Activated T-cell treated with anti-CD3 and anti-CD28 coated beads, Interleukin-2, amount 50 U/mL, for 4 hours (primary cell): ENCODE measurements at places on chromosomes 5 and 9. TPM values are rescaled to one million over a fixed set of nuclear protein-coding genes. Genes with fewer than 3 reads are reported as not detected.

Gene PCDHA12
- total RNA-seq = not detected

- no peak for DNase-seq
Measured at GRCh38 chr5:40043916-40044315, 619.1 kb upstream of the DAB2 start.

DNA sequence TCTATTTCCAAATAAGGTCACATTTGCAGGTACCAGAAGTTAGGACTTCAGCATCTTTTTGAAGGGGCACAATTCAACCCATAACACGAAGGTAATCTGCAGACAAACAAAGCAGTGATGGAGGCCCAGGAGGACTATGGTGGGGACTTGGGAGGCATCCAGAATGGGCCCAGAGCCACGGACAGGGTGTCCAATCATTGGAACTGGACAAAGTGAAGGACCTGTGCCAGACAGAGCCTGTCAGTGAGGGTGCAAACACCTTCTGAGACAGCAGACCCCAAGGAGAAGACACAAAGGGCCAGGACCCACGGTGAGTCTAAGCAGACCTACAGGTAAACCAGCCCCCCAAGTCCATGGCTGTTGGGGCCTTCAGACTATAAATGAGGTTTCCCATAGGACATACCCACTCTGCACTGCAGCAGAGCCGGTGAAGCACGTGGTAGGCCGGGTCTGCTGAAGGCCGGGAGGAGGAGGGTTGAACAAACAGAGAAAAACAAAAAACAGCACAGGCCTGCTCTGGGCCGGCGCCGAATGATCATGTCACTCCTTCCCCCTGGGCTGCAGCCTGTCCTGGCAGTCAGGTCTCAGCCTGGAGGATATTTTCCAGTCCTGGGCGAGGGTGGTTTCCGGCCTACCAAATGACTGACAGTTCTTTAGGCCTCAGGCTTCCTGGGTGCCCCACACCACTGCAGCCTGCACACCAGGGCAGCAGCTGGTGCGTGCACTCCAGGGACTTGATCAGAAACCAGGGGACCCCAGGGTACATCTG lies 84.4 kb downstream of the COL23A1 start:
- DNase-seq = no peak

GRCh38 chr5:144254552-144254951 lies 83.9 kb downstream of the KCTD16 start:
- no peak for DNase-seq

- no peak for DNase-seq
Measured at GRCh38 chr5:58016877-58017276, 443.0 kb downstream of the PLK2 start.

Gene FBN2
- total RNA-seq = 0.26 TPM

DNA sequence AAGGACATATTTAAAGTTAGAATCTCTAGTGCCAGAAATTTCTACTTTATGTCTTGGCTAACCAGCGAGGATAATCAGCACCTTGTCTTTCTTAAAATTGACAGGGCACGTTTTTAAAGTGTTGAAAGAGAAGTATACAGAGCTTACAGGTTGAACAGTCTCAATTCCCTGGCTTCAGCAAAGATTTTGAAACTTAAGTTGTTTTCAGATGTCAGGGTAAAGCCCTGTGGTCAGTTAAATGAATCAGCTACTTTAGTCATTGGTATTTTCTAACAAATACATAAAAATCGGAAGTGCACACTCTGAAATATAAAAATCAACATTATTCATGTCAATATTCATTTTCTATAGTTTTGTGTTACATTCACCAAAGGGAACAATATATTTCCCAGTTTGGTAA lies 29.1 kb downstream of the SNCAIP start:
- no peak for DNase-seq

DNA sequence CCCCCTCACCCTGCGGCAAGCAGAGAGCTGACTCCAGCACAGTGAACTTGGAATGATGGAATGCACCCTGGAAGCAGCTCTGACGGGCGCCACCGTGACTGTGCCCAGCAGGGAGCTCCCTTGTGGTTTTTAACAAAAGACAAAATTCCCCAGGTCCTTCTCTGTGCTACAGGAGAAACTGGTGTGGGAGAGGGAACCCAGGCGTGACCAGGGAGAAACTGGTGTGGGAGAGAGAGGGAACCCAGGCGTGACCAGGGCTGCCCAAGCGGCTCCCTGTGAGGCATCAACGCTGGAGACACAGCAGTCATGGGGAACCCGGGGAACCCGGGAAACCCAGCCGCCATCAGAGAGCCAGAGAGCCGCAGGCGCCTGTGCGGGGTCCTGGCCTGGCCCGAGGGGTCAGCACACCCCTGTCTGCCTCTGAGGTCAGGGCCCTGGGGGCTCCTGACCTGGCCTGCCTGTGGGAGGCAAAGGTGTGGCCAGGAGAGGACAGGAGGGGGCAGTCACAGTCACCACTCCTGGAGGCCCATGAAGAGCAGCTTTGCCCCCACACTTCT lies 3.1 kb upstream of the AHRR start:
- no peak for DNase-seq

Gene SLC6A19
- total RNA-seq = not detected

DNA sequence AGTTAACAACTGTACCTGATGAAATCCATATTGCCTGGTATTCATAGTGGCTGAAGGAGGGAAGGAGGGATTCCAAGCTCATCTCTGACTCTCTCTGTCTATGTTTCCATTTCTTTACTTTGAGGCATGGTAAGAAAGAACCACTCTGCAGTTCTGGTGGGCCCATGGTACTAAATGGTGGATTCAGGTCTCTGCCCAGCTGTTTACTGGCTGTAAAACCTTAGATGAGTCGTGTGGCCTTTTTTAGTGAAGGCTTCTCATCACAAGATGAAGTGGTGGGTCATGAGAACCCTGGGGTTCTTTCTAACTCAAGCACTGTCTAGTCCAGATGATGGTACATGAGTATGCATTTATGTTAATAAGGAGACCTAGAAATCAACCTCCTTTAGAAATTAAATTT lies 49.7 kb downstream of the ZNF366 start:
- DNase-seq = no peak

DNA sequence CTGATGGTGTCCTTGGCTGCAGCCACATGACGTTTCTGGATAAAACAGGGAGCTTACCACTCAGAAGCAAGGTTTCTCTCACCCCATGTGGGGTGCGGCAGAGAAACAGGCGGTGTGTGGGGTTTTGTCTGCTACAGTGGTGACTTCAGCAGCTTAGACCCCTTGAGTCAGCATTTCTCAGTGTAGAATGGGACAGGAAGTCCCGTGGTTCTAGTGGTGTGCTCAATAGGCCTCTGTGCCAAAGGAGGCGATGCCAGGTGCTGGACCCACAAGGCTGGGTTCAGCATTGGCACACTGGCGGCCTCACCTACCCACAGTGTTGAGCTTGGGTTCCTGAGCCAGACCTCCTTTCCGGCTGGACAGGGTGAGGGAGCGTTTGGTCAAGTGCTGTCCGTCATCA lies 125.2 kb upstream of the SMIM23 start:
- no peak for DNase-seq

DNA sequence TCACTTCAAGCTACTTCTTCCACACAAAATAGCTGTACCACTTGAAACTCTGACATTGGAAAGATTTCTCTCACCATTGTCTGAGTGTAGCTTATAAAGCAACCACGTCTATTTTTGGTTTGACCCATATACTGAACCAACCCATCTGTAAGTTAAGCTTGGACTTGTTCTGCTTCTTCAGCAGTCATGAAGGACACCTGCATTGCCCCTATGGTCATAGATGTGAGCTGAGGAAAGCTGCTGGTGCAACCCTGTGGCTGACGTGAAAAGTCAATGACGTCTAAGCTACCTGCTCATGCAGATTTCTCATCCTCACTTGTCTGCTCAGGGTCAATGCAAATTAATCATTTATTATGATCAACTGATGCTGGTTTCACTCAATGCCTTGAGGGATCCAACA lies 417.4 kb downstream of the CETN3 start:
- no peak for DNase-seq

- no peak for DNase-seq
Measured at GRCh38 chr5:173319646-173320045, 8.6 kb downstream of the STC2 start.

Gene PCDHB7
- total RNA-seq = not detected

DNA sequence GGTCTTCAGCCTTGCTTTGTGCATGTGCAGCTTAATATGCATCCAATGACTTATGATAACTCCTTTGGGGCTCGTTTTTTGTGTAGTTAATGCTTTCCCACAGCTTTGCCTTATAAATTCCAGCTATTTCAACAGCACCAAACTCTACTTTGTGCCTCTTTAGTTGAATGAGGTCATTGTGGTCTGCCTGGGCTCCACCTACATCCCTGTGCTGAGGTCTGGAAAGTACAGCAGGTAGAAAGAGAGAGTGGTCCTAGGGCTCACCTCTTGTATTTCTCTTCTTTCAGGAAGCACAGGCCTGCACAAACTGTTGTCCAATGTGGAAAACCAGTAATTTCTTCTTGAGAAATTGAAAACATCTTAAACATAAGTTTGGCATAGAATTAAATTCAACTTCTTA lies 167.2 kb downstream of the XRCC4 start:
- no peak for DNase-seq

Gene DBH
- total RNA-seq = not detected

Gene NR4A3
- total RNA-seq = 23.2 TPM

GRCh38 chr5:174563899-174564298 lies 160.5 kb upstream of the MSX2 start:
- no peak for DNase-seq

- DNase-seq = no peak
Measured at GRCh38 chr5:139108063-139108824, 89.9 kb downstream of the SIL1 start.

Gene OR2V1
- not detected for total RNA-seq
